ENCODE measurements at places on chromosomes 5 and 9.

DNA sequence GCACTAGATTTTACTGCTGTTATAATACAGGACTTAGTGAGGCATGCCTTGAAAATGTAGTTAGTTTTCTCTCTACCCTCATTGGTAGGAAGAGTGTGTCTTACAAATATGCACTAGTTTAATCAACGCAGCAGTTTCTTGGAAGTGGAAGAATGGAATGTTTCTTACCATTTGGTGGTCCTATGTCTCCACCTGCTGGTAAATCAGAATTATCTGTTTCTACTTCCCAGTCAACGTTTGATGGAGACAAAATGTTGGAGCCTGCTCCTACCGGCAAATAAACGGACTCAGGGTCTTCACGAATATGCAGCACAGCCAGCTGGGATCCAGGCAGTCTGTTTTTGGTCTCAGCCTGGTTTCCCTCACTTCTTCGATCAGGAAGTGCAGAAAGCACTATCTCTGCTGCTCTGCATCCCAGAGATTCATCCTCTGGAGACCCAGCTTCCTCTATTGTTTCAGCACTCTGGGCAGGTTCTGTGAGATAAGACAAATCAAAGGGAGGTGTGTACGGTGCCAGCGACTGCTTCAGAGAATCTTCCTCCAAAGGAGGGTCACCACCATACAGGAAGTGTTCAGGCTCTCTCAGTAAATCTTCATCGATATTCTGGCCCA is 59.5 kb upstream of the PCA3 start:
- no peak for DNase-seq

GRCh38 chr9:2798423-2798822 is 45.5 kb downstream of the PUM3 start:
- DNase-seq: no peak

DNA sequence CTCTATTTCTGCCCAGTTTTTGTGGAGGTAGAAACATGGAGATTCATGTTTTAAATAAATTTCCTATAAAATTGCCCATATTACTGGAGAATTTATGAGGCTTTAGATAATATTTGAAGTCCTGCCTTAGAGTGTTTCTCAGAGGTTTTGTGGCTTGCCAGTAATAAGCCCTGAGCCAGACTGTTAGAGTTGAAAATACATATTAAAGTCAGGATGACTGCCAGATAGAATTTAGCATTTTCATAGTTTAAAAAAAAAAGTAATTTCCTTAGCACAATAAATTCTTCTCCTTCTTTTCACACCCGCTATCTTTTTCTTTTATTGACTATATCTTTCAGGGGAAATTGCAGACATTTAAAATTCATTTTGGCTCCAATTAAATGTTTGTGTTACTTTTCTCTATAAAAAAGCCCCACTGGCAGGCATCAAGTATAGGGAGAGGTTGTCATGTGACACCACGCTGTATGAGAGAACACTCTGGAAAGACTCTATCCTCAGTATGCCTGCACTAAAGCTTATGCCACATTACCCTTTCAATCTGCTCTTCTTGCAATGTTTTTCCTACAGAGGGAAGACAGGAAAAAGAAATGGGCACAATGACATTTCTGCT is 135.2 kb downstream of the MPDZ start:
- no peak for DNase-seq

GRCh38 chr9:117415358-117415914 is 579 bp upstream of the ASTN2 start:
- DNase-seq: no peak

- no peak for DNase-seq
These were observed 92.4 kb downstream of the ARHGAP26 start for GRCh38 chr5:142862594-142862993.

DNA sequence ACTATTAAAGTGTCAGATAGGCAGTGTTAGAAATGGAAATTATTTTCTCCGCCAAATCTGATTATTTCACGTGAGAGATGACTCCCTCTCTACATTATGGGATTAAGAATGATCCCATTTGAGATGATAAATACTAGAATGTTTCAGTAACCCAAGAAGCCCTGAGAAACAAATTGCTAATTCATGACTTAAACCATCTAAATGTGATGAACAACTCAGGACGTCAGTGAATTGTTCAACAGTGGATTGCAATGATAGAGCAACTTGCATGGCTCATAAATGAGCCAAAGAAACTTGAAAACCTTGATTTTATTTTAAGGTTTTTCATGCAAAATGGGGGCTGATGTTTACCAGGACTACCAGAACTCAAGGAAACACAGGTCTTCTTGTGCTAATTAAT is 350.5 kb upstream of the WWC1 start:
- DNase-seq: no peak

GRCh38 chr5:79793304-79793703 is 103.7 kb downstream of the CMYA5 start:
- DNase-seq: no peak

GRCh38 chr9:113155911-113156588 is 5.2 kb downstream of the SLC31A2 start:
- DNase-seq: no peak

GRCh38 chr5:63022403-63022802 is 443.8 kb downstream of the LRRC70 start:
- DNase-seq: no peak

DNA sequence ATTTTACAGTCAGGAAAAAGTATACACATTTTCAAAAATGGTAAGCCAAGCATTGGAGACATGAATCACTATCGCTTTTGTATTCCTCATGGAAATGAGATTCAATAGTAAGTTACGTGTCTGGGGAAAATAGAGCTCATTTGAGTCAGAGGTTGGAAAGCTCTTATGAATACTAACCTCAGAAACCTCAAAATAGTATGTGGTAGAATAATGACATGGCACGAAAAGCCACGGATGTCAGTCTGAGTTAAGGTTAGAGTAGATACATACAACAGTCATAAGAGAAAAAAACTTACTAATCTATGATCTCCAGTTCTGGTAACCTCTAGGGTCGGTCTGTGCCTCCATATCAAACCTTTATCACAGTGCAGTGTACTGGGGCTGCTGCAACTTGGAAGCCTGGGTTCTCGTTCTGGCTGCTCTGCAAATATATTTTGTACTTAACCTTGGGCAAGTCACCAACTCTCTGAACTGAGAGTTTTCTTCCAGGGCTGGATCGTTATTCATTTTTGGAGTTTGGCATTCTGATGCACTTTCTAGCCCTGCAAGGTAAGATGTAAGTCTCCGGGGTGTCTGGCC is 31.8 kb downstream of the MAP1B start:
- DNase-seq: no peak

- DNase-seq: no peak
These were observed 20.8 kb downstream of the SNCAIP start for GRCh38 chr5:122332599-122333555.

DNA sequence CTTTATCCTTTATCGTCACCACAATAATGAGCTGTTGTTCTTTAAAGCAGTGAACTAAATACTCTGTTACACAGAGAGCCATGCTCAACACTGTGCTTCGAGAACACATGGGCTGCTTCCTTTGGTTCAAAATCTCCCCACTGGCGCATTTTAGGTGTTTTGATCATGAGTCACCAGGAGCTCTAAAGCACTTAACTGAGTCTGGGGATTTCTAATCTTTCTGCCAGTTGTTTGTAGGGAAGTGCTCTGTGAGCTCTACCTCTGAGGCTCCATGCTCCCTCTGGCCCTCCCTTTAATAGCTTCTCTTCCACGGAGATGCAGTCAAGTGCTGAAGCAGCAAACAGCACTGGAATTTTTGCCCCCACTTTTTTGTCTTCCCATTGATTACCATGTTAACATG is 17.0 kb downstream of the ERAP2 start:
- DNase-seq: no peak

- DNase-seq: no peak
These were observed 664.9 kb upstream of the WWC1 start for GRCh38 chr5:167626341-167627123.

- no peak for DNase-seq
These were observed 51.6 kb upstream of the SARDH start for GRCh38 chr9:133789778-133790177.

DNA sequence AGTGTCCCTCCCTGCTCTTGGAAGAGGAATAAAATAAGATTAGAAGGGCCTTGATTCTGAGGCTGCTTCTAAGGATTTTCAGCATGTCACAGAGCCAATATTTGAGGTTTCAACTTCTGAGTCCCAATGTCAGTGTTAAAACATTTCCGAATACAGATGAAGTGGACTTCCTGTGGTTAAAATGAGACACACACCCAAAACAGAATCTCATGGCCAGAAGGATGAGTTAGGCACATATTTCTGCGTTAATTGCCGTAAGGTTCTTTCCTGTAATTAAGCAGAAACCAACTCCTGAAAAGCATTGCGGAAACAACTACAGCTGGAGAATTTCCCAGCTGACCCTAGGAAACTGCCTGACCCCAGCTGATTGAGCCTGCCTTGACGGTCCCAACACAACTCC is 10.4 kb upstream of the ZNF354B start:
- no peak for DNase-seq
